ENCODE measurements at places on chromosomes 5 and 9.

DNA sequence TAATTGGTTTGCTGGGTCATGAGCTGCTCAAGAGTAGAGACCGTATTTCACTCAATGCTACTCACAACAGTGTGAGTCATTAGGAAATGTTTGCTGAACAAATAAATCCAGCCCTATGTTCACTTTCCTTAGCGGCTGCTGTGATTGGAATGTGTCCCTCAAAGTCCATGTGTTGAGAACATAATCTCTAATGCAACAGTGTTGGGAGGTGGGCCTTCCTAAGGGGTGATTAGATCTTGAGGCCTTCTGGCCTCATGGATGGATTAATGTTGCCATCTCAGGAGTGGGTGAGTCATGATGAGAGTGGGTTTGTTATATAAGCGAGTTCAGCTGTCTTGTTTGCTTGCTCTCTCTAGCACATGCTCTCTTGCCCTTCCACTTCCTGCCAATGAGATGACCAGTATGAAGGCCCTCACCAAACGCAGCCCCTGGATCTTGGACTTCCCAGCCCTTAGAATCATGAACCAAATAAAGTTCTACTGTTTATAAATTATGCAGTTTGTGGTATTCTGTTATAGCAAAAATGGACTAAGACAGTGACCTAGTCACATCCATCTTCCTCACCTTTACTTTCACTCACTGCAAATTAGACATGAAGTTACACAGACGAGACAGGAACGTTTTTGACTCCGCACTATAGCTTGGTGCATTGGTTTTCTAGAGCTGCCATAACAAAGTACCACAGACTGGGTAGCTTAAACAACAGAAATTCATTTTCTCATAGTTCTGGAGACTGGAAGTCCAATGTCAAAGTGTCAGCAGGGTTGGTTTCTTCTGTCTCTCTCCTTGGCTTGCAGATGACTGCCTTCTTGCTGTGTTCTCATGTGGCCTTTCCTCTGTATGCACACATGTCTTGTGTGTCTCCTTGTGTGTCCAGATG, 50.9 kb upstream of the FAM169A start:
- no peak for DNase-seq

DNA sequence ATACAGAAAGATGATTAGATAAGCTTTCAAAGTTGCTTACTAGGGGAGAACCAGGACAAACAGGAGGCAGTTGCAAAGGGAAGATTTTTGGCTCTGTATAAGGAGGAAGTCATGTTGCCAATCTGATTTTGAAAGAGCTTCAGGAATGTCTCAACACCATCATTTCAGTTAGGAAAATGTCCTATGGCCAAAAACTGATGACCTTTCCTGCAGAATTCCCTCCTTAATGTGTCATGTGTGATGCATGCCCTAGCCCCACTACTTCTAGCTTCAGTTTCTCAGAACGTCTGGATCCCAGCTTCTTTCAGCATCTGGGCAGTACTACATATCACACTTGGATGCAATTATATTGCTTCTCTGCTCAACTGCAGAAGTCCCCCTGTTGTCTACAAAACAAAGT, 211.5 kb upstream of the NREP start:
- no peak for DNase-seq

- DNase-seq = no peak
Measured at GRCh38 chr5:6909901-6910300, 196.7 kb downstream of the TENT4A start.

DNA sequence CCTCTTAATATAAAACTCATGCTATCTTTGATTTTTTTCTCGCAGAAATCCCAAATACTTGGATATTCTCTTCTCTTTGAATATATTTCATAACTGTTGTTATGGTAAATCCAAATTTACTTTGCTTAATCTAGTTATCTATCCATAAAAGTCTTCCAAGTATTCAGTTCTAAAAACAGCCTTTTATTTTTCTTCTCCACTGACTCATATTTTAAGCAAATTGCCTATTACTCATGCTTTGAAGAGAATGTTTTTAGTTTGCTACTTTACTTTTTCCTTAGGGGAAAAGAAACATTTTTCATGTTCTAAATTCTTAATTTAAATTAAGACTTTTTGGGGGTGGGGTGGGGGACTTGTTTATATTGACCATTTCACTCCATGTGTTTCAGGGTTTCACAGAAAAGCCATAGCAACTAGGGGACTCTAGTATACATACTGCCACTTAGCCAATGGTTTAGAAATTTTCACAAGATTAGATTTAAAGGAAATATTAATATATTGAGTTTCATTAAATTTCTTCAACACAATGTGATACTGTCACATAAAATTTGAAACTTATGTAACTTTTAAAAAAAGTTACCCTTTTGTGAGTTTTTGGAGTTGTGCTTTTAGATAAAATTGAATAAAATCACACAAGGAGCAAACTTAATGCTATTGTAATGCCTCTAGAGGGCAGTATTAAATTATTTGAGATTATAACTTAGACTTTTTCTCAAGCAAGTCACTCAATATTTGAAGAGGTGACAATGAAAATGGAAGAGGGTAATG, 545.8 kb upstream of the ARRDC3 start:
- DNase-seq = no peak

GRCh38 chr5:178360222-178360925, 127.8 kb upstream of the PHYKPL start:
- DNase-seq = no peak
